ENCODE measurements at places on chromosomes 16 and 17. TPM values are rescaled to one million over a fixed set of nuclear protein-coding genes. Genes with fewer than 3 reads are reported as not detected.

DNA sequence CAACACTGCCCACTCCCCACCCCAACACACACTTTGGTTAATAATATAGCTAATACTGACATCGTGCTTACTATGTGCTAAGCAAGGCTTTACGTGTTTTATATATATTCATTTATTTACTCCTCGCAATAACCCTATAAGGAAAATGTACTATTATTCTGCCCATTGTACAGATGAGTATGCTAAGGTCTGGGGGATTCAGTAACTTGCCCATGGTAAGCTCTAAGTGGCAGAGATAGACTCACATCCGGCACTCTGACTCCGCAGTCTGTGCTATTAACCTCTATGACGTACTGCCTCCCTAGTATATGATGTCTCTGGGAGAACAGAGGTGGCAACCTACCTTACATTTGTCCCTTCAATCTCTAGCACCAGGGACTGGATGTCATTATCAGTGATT is 12.7 kb downstream of the CFAP20 start:
- DNase-seq = no peak

GRCh38 chr17:32502710-32503109 is 15.9 kb downstream of the CDK5R1 start:
- DNase-seq = no peak

The IGSF6 gene
- total RNA-seq = 9.1 TPM

The SRCIN1 gene
- total RNA-seq = 4.5 TPM

The TVP23A gene
- 3.3 TPM for total RNA-seq

The TBC1D3K gene
- total RNA-seq = not detected

The RSPRY1 gene
- 26.3 TPM for total RNA-seq

All from sciatic nerve (tissue), 2 donors.